ENCODE measurements at places on chromosomes 1 and 21.

GRCh38 chr1:30286988-30287839 is 436.2 kb downstream of the MATN1 start:
- DNase-seq: no peak

- no peak for DNase-seq
Measured at GRCh38 chr1:39445573-39445972, 45.9 kb upstream of the BMP8A start.

DNA sequence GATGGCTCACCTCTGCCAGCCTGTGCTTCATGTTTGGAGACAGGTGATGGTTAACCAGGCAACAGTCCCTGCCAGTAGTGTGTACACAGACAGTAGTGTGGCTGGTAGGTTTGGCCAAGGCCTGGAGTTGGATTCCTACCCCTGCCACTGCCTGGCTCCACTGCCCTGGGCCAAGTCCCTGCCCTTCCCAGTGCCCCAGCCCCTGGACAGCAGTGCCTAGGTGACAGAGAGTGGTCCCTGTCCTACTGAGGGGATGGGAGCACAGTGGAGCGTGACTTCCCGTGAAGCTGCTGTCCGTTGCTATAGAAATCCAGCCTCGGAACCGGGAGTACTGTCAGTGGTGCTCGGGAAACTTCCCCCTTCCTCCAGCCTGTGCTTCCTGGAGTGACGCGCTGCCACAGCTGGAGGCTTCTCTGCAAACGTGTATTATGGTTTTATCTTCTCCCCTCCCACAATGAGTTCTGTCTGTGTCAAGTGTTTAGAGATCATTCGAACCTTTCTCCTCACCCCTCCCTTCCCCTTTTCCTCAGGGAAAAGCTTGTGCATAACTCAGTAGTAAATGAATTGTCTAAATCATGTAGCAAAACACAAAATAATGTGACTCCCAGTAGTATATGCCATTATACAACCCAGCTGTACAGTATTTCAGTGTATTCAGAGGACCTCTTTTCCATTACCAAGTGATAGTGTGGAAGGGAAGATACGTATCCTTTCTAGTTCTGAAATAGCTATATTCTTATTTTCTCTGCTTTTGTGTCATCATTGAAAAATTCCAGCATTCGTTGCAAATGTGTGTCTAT is 73.4 kb downstream of the GALNT2 start:
- DNase-seq: no peak

GRCh38 chr1:193210996-193211395 is 24.6 kb upstream of the B3GALT2 start:
- no peak for DNase-seq

Data from stimulated activated CD4-positive, alpha-beta T cell treated with anti-CD3 and anti-CD28 coated beads, Interleukin-2, amount 100 ng/mL, for 4 hours (primary cell).